Osteocyte (in vitro differentiated cells): ENCODE measurements at places on chromosomes 11 and 22. TPM values are rescaled to one million over a fixed set of nuclear protein-coding genes. Genes with fewer than 3 reads are reported as not detected.
A peak's percentile ranks its signal among the peaks of the same experiment; 100 is the strongest.

The CTNND1 gene
- total RNA-seq = 181 and 183 TPM in 2 replicates

The NXPE1 gene
- total RNA-seq = not detected in 2 replicates

DNA sequence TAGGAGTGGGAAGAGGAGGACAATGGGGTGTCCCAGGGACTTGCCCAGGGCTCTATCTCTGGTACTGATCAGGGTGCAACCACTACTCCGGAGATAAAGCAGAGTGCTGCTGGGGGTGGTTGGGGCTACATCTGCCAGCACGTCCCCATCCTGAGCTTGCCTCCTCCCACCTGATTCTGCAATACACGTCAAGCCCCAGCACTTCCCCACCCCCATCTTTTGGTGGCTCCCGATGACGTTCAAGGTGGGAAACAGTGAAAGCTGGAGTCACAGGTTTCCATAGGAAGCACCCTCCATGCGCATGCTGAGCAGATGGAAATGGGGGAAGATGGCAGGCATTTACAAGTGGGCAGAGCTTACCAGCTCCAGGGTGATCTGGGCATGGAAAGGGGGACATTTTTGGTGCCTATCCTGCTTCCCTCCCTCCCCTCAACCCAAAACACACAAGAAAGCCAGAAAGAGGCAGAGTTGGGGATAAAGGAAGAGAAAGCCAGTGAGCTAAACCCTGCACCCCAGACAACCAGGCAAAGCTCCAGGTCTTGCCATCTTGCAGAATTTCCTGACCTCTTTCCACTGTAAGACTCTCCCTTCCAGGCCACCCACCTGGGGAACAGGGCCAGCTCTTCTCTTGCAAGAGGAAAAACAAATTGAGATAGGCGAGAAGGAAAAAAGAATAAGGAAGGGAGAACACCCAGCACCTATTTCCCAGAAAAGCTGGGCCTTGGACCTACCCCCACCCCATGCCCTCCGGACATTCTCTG is 15.8 kb downstream of the SYT7 start:
- peaks cover 34% of the 10 kb centered on the region for H3K27me3 ChIP-seq
- H3K4me3 ChIP-seq = no peak overlapping the region
- DNase-seq = no peak
- no peak overlapping the region for H3K27ac ChIP-seq
- H3K36me3 ChIP-seq = no peaks in the 10 kb centered on the region

DNA sequence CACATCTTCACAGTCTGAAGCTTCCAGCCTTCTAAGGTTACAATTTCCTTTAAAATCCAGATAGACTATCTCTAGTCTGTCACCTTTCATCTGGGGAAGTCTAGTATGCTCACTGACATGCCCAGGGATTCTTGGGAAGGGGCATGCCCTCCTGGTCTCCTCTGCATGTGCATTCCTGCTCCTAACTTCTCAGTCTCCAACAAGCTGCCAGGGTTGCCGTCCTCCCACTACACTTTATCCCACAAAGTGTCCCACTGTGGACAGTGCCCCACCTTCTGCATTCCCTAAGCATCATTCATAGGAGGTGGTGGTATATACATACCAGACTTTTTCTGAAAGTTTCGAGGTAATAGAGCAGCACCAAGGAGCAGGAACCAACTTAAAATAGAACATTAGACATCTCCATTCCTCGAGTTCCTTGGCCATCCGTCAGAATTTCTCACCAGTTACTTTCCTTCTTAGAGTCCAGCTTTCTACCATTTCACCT is 28.7 kb downstream of the EIF3F start:
- H3K4me3 ChIP-seq = no peak overlapping the region
- peak; percentile 46 for DNase-seq
- H3K4me1 ChIP-seq = peaks cover 13% of the 10 kb centered on the region
- no peaks in the 10 kb centered on the region for H3K36me3 ChIP-seq
- no peak overlapping the region for H3K27ac ChIP-seq

GRCh38 chr11:65834202-65834601 is 439 bp downstream of the SNX32 start:
- H3K4me1 ChIP-seq = peaks cover 6% of the 10 kb centered on the region
- no peak overlapping the region for H3K4me3 ChIP-seq
- peaks cover 22% of the 10 kb centered on the region for H3K27me3 ChIP-seq
- H3K36me3 ChIP-seq = peaks cover 3% of the 10 kb centered on the region
- no peak for DNase-seq
- H3K27ac ChIP-seq = no peak overlapping the region

DNA sequence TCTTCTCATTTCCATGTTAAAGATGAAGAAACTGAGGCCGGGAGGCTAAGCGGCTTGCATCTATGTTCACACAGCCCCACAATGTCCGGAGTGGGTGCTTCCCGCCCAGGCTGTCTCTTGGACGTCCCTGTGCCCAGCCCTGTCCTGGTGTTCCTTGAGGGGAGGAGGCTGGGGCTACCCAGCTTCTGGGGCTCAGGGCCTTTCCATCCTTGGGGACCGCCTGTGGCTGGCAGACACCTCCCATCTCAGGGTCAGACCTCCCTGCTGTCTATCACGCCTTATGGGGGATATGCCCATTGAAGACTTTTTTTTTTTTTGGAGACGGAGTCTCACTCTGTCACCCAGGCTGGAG is 95.5 kb downstream of the WNT7B start:
- H3K36me3 ChIP-seq = no peaks in the 10 kb centered on the region
- H3K4me1 ChIP-seq = no peaks in the 10 kb centered on the region
- H3K27me3 ChIP-seq = peaks cover 2% of the 10 kb centered on the region
- no peak overlapping the region for H3K4me3 ChIP-seq
- no peak overlapping the region for H3K27ac ChIP-seq

DNA sequence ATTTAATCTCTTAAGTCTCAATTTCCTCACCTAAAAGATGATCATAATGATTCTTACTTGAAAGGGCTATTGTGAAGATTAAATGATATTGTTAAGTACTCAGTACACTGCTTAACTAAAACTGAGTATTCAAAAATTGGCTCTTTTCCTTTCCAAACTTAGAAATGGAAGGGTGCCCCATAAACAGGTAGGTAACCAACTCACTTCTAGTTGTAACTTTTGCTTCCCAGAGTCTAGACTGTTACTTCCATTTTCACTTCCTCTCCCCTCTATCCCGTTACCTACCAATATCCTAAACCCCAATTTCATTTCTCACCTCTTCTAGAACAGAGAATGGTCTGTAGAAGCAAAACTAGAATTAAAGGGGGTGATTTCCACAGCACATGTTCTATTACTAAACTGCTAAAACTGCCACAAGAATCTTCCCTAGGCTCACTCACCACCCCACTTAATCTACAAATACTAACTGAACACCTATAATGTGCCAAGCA is 50.0 kb downstream of the RRAS2 start:
- DNase-seq = no peak
- H3K4me3 ChIP-seq = no peak overlapping the region
- H3K27ac ChIP-seq = no peak overlapping the region
- no peaks in the 10 kb centered on the region for H3K27me3 ChIP-seq
- H3K36me3 ChIP-seq = no peaks in the 10 kb centered on the region
- peaks cover 40% of the 10 kb centered on the region for H3K4me1 ChIP-seq

The TH gene
- 0.75 and 0.89 TPM in 2 replicates for total RNA-seq

GRCh38 chr11:76291576-76292526 is 85.5 kb upstream of the WNT11 start:
- peaks cover 7% of the 10 kb centered on the region for H3K27me3 ChIP-seq
- DNase-seq = no peak
- H3K4me3 ChIP-seq = no peak overlapping the region

The GGTLC2 gene
- total RNA-seq = not detected in 2 replicates

DNA sequence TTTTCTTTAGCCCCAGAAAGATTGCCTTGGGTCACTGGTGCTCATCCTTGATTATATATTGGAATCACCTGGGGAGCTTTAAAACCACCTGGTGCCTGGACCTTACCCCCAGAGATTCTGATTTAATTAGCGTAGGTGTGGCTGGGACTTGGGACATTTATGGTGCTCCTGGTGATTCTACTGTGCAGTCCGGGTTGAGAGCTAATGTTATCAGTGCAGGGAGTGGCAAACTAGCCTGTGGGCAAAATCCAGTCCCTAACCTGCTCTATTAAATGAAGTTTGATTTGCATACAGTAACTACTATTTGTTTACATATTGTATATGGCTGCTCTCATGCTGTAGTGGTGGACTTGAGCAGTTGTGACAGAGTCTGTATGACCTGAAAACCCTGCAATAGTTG is 134.0 kb upstream of the SORL1-AS1 start:
- no peak overlapping the region for H3K4me3 ChIP-seq
- no peaks in the 10 kb centered on the region for H3K36me3 ChIP-seq
- peaks cover 54% of the 10 kb centered on the region for H3K27me3 ChIP-seq
- no peak for DNase-seq
- H3K4me1 ChIP-seq = no peaks in the 10 kb centered on the region
- H3K27ac ChIP-seq = no peak overlapping the region

- peaks cover 14% of the 10 kb centered on the region for H3K36me3 ChIP-seq
- DNase-seq = no peak
- no peaks in the 10 kb centered on the region for H3K27me3 ChIP-seq
- no peak overlapping the region for H3K27ac ChIP-seq
- no peak overlapping the region for H3K4me3 ChIP-seq
- peaks cover 44% of the 10 kb centered on the region for H3K4me1 ChIP-seq
Measured at GRCh38 chr11:9714272-9714940, 50.5 kb downstream of the SWAP70 start.

DNA sequence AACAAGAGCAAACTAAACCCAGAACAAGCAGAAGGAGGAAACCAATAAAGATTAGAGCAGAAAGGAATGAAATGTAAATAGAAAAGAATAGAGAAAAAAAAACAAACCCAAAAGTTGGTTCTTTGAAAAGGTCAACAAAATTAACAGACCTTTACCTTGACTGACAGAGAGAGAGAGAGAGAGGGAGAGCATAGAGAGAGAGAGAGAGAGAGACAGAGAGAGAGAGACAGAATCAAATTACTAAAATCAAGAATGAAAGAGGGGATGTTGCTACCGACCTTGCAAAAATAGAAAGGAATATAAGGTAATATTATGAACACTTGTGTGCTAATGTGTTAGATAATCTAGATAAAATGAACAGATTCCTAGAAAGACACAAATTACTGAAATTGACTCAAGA is 22.6 kb upstream of the AMPD3 start:
- no peak overlapping the region for H3K27ac ChIP-seq
- H3K4me1 ChIP-seq = no peaks in the 10 kb centered on the region
- DNase-seq = no peak
- H3K27me3 ChIP-seq = peaks cover 6% of the 10 kb centered on the region
- peaks cover 5% of the 10 kb centered on the region for H3K36me3 ChIP-seq

- no peaks in the 10 kb centered on the region for H3K36me3 ChIP-seq
- no peak overlapping the region for H3K27ac ChIP-seq
- DNase-seq = no peak
Measured at GRCh38 chr11:33451364-33451763, 194.2 kb downstream of the HIPK3 start.

GRCh38 chr11:125874556-125875124 is 12.8 kb upstream of the HYLS1 start:
- H3K4me1 ChIP-seq = peaks cover 2% of the 10 kb centered on the region
- no peaks in the 10 kb centered on the region for H3K36me3 ChIP-seq

DNA sequence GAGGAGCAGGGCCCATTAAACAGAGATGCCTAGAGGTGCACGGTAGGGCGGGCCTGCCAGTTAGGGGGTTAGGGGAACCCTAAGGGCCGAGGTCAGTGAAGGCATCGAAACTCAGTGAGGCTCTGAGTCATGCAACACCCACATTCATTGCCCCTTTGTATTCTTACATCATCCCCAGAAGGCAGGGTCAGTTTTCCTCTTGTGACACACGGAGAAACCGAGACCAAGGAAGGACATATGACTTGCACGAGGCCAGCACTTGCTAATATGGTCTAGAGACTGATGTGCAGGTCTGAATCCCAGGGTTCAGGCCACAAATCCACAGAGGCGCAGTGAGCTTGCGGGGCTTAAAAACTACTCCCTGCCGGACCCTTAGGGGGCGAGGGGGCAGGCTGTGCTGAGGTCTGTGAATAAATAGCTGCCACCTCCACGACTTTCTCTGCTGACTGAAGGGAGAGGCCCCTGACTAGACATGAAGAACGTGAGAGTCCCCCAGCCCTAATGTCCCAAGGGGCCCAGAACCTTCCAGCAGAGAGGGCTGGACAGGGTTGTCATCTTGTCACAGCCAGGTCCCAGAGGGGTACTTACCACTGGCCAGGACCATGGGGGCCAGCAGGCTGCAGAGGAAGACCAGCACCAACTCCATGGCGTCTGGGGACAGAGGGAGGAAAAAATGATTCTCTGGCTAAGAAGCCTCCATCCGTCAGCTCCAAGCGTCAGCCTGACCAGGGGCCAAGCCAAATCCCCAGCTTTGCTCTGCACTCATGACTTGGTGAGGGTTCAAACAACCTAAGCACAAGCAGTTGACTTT is 17.8 kb upstream of the FXYD2 start:
- peaks cover 32% of the 10 kb centered on the region for H3K27me3 ChIP-seq
- H3K4me1 ChIP-seq = no peaks in the 10 kb centered on the region
- no peaks in the 10 kb centered on the region for H3K36me3 ChIP-seq
- H3K27ac ChIP-seq = no peak overlapping the region
- H3K4me3 ChIP-seq = no peak overlapping the region

GRCh38 chr11:10796191-10796590 is 12.5 kb downstream of the EIF4G2 start:
- H3K36me3 ChIP-seq = peaks cover 46% of the 10 kb centered on the region
- H3K4me3 ChIP-seq = no peak overlapping the region
- peaks cover 5% of the 10 kb centered on the region for H3K4me1 ChIP-seq
- no peak for DNase-seq
- H3K27ac ChIP-seq = no peak overlapping the region

- H3K27me3 ChIP-seq = no peaks in the 10 kb centered on the region
- DNase-seq = peak; percentile 89
- H3K4me3 ChIP-seq = no peak overlapping the region
- H3K27ac ChIP-seq = peak overlapping the region; percentile 50
Measured at GRCh38 chr22:37681556-37682049, 4.5 kb upstream of the NOL12 start.

The ALKBH8 gene
- total RNA-seq = 5.0 and 7.0 TPM in 2 replicates

The THRSP gene
- not detected in 2 replicates for total RNA-seq

GRCh38 chr11:121451178-121451985 is 732 bp upstream of the SORL1 start:
- no peak overlapping the region for H3K27ac ChIP-seq
- H3K4me3 ChIP-seq = peak overlapping the region; percentile 62
- H3K4me1 ChIP-seq = peaks cover 7% of the 10 kb centered on the region

The ZNF214 gene
- total RNA-seq = 2.3 and 2.6 TPM in 2 replicates

DNA sequence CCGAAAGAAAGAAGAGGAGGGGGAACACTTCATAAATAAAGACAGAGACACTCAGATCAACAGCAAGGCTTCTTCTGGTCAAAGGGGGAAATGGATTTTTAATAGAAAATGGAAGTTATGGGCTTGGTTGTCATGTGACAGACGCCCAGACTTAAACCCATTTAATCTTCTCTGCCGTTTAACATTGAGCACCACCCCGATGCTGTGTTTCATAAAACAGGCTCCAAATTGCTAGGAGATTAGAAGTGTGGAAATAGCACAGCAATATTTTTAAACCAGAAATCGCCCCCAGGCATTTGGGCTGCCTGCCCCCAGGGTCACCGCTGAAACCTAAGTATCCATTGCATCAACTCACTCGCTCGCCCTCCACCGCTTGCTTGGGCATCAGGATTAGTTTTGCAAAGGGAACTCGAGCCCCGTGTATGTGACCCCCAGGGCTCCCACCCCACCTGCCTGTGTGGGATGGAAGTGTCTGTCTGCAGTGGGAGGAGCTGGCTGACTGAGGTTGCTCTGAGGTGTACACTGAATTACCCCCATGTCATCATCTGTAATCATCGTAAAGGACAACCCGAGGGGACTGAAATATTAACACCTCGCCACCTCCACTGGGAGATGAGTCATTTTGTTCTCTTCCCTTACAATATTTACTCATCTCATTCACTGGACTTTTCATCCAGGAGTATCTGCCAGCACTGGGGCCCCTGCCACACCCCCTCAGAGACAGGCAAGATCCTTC is 10.7 kb downstream of the DSCAML1 start:
- no peaks in the 10 kb centered on the region for H3K36me3 ChIP-seq
- no peak overlapping the region for H3K27ac ChIP-seq
- H3K4me3 ChIP-seq = no peak overlapping the region
